ENCODE measurements at places on chromosomes 7 and 10.

GRCh38 chr7:44194562-44195145 is 5.4 kb upstream of the GCK start:
- DNase-seq = no peak

- DNase-seq = no peak
Measured at GRCh38 chr10:19204246-19204917, 155.8 kb downstream of the MALRD1 start.

- DNase-seq = no peak
Measured at GRCh38 chr7:16668049-16668858, 22.3 kb downstream of the BZW2 start.

DNA sequence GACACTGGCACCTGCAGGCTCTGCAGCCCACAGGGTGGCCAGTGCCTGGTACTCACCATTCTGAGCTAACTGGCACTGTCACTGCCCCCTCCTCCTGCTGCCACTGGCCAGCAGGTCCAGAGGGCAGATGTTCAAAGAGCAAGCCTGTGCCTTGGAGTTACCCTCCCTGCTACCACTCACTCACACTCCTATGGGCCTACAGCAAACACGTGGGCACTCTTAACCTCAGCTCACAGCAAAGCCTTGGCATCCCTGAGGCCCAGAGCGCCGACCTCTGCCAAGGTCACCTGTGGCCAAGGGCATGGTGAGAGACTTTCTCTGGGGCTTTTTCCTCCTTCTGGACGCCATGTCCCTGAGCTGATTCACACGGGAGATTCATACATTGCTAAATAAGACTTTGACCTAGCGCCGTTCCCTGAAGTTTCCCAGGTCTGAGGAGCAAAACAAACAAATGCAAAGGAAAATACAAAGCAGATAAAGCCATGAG is 270.0 kb upstream of the PPP2R2D start:
- no peak for DNase-seq

DNA sequence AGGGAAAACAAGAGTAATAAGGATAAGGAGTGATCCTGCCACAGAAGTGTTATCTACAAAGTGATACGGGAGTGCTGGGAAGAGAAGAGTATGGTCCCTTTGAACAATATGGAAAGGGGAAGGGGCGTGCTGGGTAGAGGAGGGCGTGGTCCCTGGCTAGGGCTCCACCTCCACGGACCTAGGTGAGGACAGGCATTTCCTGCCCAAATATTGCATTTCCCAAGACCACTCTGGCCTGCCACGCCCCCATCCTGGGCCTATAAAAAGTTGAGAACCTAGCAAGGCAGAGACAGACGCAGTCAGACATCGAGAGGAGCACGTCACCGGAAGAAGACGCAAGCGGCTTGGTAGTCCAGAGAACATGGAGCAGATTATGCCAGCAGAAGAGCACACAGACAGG is 22.8 kb downstream of the VSTM4 start:
- DNase-seq = no peak

DNA sequence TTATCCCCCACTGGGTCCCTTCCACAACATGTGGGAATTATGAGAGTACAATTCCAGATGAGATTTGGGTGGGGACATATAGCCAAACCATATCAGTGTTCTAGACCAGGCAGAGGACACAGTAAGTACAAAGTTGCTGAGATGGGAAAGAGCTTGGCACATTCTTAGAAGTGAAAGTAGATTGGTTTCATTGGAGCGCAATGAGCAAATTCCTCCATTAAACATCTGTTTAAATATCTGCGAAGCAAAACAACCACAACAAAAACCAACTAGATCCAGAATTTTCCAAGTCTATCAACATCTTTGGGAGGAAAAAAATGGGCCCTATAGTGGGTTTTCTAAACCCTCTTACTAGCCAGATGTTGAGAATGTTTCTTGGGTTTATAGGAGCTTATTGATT is 80.0 kb upstream of the STEAP1B start:
- DNase-seq = no peak

- DNase-seq = no peak
Measured at GRCh38 chr7:6530626-6531491, 20.4 kb downstream of the GRID2IP start.

DNA sequence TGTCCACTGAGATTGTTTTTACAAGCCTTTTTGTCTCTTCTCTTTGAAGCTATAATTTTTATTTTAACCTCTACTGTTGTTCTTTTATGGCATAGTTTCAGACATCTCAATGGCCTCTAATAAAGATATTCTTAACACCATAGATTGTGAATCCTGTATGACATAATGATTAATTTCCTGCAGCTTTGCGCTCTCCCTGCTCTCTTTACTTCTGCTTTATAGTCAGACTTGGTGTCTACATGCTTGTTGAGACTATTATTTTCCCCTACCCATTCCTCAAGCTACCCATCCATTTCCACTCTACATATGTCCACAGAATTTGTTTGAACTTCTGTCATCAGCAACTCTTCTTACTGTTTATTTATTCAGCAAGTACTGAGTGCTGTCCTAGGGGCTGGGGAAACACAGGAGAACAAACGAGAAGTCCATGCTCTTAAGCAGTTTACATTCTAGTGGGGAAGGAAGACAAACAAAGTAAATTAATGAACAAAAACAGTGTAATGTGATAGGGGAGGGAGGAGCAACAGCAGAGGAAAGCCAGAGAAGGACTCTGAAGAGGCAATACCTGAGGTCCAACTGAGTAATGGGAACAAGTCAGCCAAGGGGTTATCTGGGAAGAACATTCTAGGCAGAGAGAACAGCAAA is 110.1 kb downstream of the CDK14 start:
- peak; percentile 39 for DNase-seq
